Chondrocyte (in vitro differentiated cells): ENCODE measurements at places on chromosomes 2 and 18. TPM values are rescaled to one million over a fixed set of nuclear protein-coding genes. Genes with fewer than 3 reads are reported as not detected.

The ST6GAL2 gene
- total RNA-seq: 144 to 319 TPM (median 144 TPM) in 3 replicates

The TMEM163 gene
- total RNA-seq: 0.07 TPM in 1 of 3 replicates, not detected in the others

The PPP1R1C gene
- total RNA-seq: 0.52 to 2.9 TPM (median 1.2 TPM) in 3 replicates

The EVA1A gene
- 19.8 to 27.3 TPM (median 20.9 TPM) in 3 replicates for total RNA-seq

The GCG gene
- total RNA-seq: 0.31 TPM in 1 of 3 replicates, not detected in the others

The FEV gene
- total RNA-seq: not detected in 3 replicates

The RTP5 gene
- total RNA-seq: not detected in 3 replicates

The CAB39 gene
- 30.9 to 34.7 TPM (median 33.4 TPM) in 3 replicates for total RNA-seq

The GRP gene
- total RNA-seq: not detected in 3 replicates

The UGT1A4 gene
- total RNA-seq: not detected in 3 replicates

The FAM237A gene
- total RNA-seq: not detected in 3 replicates

The OXER1 gene
- 0.31 to 1.8 TPM (median 1.7 TPM) in 3 replicates for total RNA-seq

The CNPPD1 gene
- 36.1 to 46.3 TPM (median 43.1 TPM) in 3 replicates for total RNA-seq

- H3K4me1 ChIP-seq: peaks cover 19% of the 10 kb centered on the region
- peaks cover 6% of the 10 kb centered on the region for H3K36me3 ChIP-seq
- no peak overlapping the region for H3K27ac ChIP-seq
- no peaks in the 10 kb centered on the region for H3K27me3 ChIP-seq
- H3K4me3 ChIP-seq: no peak overlapping the region
Measured at GRCh38 chr2:145413261-145414030, 893.5 kb upstream of the ZEB2 start.

DNA sequence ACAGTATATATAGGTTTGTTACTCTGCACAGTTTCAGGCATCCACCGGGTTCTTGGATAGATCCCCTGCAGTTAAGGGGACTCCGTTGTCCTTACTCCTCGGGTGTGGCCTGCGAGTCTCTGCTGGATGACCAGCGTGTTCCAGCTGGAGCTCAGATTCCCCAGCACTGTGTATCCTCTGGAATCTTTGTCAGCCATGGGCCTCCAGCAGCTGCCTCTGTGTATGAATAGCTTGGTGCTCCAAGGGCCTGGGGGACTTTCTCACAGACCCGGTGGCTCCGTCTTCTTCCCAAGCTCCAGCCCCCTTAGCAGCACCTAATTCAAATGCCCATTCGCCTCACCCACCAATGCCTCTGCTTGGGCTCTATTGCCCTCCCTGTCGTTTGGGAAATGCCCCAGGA, 6.3 kb downstream of the ANO7 start:
- H3K27me3 ChIP-seq: no peaks in the 10 kb centered on the region
- no peaks in the 10 kb centered on the region for H3K36me3 ChIP-seq
- no peak for DNase-seq
- no peaks in the 10 kb centered on the region for H3K4me1 ChIP-seq
- no peak overlapping the region for H3K27ac ChIP-seq
- H3K4me3 ChIP-seq: no peak overlapping the region

DNA sequence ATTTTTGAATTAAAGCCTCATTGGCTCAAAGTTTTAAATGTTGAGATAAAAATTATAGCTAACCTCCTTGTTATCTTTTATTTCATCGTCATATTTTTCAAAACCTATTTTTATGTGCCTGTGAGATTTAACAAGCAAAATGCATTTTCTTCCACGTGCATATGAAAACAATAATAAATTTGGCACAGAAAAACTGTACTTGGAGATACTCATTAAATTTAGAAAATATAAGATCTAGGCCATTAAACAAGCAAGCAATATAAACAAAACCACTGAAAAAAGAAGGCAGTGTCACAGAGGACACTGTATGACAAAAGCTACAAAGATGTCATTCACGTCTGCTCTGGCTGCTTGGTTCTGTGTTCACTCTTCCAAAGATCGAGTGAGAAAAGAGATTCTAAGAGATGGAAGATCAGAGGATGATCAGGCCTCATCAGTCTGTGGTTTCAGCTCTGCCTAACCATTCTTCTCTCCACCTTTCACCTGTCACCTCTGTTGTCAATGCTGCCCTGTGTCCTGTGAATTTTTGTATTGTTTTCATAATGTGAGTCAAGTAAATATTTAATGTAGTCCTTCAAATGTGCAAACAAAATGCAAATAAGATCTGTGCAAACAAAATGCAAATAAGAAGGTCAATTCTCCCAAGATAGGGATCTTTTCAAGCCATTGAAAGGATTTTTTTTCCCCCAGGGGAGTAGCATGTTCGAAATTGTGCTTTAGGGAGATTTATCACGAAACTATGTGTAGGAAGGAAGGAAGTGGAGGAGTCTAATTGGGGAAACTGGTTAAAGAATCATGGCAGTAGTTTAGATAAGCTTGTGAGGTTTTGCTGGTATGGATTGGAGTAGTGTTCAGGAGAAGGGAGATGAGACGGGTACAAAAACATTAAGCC, 138.7 kb upstream of the RBMS1 start:
- no peaks in the 10 kb centered on the region for H3K27me3 ChIP-seq
- H3K4me3 ChIP-seq: no peak overlapping the region
- DNase-seq: no peak
- H3K27ac ChIP-seq: no peak overlapping the region

- H3K4me3 ChIP-seq: no peak overlapping the region
- no peak for DNase-seq
- no peaks in the 10 kb centered on the region for H3K27me3 ChIP-seq
- peaks cover 16% of the 10 kb centered on the region for H3K4me1 ChIP-seq
Measured at GRCh38 chr2:24824966-24825882, 32.0 kb downstream of the CENPO start.

- DNase-seq: no peak
- no peaks in the 10 kb centered on the region for H3K4me1 ChIP-seq
- H3K4me3 ChIP-seq: no peak overlapping the region
- H3K27me3 ChIP-seq: peaks cover 18% of the 10 kb centered on the region
- H3K36me3 ChIP-seq: no peaks in the 10 kb centered on the region
Measured at GRCh38 chr18:26729008-26729407, 136.5 kb downstream of the AQP4 start.

DNA sequence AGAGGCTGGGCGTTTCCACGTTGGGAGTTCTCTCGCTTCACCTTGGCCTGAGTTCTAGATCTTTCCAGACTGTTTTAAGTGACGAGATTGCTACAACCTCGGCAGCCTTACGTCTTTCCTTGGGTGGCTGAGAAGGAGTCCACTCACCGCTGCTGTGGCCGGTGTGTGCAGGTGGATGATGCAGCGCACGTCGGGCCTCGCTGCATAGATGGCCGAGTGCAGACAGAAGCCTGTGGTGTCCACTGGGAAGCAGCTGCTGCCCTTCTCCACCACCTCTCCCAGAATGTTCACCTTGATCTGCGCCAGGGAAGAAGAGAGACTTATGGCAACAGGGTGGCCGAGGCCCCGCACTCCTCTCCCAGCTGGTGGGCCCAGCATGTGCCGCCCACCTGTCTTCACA, 75.7 kb downstream of the ADD2 start:
- no peak overlapping the region for H3K27ac ChIP-seq
- no peak overlapping the region for H3K4me3 ChIP-seq
- peaks cover 16% of the 10 kb centered on the region for H3K27me3 ChIP-seq

DNA sequence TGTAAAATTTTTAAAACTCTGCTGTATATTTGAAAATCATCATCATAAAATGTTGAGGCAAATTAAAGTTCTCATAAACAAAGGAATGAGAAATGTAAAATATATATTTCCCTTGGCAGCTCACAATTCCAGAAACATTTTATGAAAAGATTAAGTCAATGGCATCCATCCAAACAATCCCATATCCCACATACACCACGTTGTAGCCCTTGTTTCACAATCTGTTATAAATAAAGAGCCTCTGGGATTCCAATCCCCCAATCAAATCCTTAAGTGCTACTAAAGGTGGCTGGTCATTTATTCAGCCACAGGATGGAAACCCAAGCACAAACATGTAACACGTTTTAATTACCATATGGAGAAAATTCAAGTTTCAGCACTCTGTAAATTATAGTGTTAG, 51.7 kb downstream of the GFPT1 start:
- no peak for DNase-seq
- H3K4me3 ChIP-seq: no peak overlapping the region
- H3K27me3 ChIP-seq: no peaks in the 10 kb centered on the region
- peak overlapping the region; percentile 83 for H3K27ac ChIP-seq

DNA sequence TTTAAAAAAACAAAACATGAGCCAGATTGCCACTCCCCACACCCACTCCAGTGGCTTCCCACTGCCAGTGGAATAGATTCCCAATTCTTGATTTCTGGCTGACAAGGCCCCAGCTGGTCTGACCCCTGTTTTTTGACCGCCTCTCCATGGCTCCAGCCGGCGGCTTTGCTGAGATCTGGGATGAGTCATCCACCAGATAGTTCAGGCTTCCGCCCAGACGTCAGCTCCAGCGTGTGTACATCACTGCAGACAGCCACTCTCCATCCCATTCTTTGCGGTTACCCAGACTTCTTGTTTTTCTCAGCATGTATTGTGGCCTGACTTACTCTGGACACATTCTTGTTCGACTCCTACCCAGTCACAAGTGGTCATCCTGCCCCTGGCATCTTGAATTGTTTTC, 227.9 kb downstream of the GBX2 start:
- peaks cover 25% of the 10 kb centered on the region for H3K36me3 ChIP-seq
- H3K4me3 ChIP-seq: no peak overlapping the region
- peaks cover 41% of the 10 kb centered on the region for H3K4me1 ChIP-seq
- H3K27ac ChIP-seq: peak overlapping the region; percentile 93

GRCh38 chr2:97935719-97936161, 60.0 kb downstream of the TMEM131 start:
- no peaks in the 10 kb centered on the region for H3K27me3 ChIP-seq
- H3K36me3 ChIP-seq: no peaks in the 10 kb centered on the region
- H3K27ac ChIP-seq: peak overlapping the region; percentile 69
- DNase-seq: no peak
- no peak overlapping the region for H3K4me3 ChIP-seq

GRCh38 chr2:5869936-5870335, 177.8 kb downstream of the SOX11 start:
- peaks cover 6% of the 10 kb centered on the region for H3K4me1 ChIP-seq
- H3K4me3 ChIP-seq: no peak overlapping the region
- H3K27ac ChIP-seq: no peak overlapping the region
- peaks cover 3% of the 10 kb centered on the region for H3K36me3 ChIP-seq
- no peaks in the 10 kb centered on the region for H3K27me3 ChIP-seq
- no peak for DNase-seq

DNA sequence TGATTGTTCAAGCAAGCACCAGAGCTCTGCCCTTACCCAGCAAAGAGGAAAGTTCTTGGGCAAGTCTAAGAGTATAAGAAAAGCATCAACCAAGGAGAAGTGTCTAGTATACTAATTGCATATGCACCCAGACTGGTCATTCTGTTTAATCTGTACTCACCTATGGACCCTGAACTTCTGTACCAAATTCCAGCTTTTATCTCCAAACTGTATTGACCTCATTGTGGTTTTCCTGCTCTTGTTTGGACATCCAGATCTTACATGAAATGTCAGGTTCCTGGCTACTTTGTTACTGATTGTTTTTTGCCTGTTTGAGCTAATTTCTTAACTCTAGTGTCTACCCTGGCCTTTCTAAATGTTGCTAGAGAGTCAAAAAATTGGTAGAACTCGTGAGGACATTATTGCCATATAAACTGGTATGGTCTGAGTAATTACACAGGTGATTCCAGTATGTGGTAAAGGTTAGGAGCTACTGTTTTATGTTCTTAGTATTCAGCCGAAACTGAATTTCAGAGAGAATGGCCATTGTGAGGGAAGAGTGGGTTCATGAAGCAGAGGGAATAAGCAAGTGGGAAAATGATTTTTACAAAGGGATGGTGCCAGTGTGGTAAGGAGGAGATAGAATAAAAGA, 146.3 kb downstream of the HNMT start:
- peaks cover 4% of the 10 kb centered on the region for H3K36me3 ChIP-seq
- DNase-seq: no peak
- H3K4me1 ChIP-seq: peaks cover 4% of the 10 kb centered on the region
- H3K27ac ChIP-seq: no peak overlapping the region

- no peak overlapping the region for H3K27ac ChIP-seq
- DNase-seq: no peak
- peaks cover 7% of the 10 kb centered on the region for H3K4me1 ChIP-seq
Measured at GRCh38 chr2:61543062-61543461, 4.9 kb upstream of the XPO1 start.

DNA sequence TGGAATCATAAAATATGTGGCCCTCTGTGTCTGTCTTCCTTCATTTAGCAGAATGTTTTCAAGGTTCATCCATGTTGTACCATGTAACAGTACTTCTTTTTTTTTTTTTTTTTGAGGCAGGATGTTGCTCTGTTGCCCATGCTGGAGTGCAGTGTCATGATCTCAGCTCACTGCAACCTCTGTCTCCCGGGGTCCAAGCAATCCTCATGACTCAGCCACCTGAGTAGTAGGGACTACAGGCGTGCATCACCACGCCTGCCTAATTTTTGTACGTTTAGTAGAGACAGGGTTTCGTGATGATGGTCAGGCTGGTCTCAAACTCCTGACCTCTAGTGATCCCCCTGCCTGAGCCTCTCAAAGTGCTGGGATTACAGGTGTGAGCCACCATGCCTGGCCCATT, 31.2 kb downstream of the RAB1A start:
- no peaks in the 10 kb centered on the region for H3K27me3 ChIP-seq
- DNase-seq: no peak
- peaks cover 25% of the 10 kb centered on the region for H3K4me1 ChIP-seq
- no peak overlapping the region for H3K4me3 ChIP-seq

DNA sequence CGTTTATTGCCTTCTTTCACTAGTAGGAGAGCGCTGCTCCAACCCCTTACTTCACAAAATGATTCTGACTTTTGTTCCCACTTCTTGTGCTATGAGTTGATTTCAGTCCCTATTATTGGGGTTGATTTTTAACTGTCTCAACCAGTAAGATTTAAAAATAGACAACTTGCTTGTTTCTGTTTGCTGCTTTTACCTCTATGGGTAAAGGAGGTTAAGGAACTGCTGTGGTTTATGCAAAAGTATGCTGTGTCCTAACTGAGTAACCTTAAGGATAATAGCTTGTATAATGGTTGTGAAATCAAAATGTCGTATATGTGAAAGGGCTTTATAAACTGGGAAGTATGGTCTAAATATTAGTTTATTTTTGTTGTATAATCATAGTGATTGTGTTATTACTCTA, 22.6 kb downstream of the ALMS1 start:
- peaks cover 13% of the 10 kb centered on the region for H3K36me3 ChIP-seq
- no peaks in the 10 kb centered on the region for H3K27me3 ChIP-seq
- no peak for DNase-seq
- no peaks in the 10 kb centered on the region for H3K4me1 ChIP-seq
